Activated CD4-positive, alpha-beta T cell treated with anti-CD3 and anti-CD28 coated beads for 24 hours (primary cell): ENCODE measurements at places on chromosomes 7 and 10.

DNA sequence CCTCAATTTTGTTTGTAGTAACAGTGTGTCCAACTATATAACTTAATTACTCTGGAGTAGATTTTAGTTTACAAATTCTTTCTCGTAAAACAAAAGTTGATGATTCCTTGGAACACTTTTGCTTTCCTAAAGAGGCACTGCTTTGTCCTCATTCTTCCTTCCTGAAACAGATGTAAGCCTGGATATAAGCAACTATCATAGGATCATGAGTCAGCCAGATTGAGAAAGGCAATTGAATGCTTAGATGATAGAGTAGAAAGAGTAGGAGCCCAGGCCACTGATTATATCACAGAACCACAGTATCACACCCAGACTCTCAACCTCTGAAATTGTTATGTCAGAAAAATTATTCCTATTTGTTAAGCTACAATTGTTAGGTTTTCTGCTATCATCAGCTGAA lies 69.9 kb downstream of the TMEM106B start:
- no peak for DNase-seq

DNA sequence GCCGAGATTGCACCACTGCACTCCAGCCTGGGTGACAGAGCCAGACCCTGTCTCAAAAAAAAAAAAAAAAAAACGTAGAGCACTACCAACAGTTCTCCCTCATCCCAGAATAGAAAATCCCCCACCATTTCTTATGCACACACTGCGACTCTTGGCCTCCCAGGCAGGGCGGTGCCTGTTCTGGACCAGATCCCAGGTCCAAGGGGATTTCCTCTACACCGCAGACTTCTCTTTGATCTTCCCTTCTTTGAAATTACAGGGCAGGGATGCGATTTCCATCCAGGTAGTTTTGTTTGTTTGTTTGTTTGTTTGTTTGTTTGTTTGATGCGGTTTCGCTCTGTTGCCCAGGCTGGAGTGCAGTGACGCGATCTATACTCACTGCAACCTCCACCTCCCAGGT lies 91.8 kb downstream of the SEPTIN14 start:
- DNase-seq, result no peak

DNA sequence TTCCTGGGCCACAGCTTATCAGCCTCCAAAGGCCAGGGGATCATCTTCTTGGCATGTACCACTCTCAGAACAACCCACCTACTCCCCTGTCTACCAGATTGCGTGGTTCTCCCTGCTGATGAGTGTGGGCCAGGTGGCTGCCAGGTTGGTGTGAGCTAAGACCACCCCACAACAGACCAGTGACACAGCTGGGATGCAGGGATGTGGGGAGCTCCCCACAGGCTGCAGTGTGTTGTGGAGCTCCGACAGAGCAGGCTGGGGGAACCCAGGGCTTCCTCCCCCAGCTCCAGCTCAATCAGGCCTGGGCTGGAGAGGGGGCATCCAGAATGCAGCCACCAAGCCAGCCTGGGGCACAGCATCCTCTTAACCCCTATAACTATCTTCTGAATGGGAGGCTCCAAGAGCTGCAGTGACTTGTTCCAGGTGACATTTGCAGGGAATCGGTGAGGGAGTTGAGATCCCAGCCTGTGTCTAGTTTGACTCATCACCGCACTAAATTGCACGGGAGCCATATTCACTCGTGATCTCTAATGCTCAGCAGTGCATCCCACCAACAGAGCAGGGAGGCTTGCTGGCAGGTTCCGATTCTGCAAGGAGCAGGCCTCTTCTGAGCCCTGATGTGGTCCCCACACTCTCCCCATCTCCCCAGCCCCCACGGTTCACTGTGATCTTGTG lies 596 bp upstream of the GDF2 start:
- no peak for DNase-seq

GRCh38 chr10:118003126-118003525 lies 43.6 kb downstream of the RAB11FIP2 start:
- DNase-seq, result no peak

GRCh38 chr7:8212638-8213037 lies 49.3 kb downstream of the ICA1 start:
- no peak for DNase-seq

GRCh38 chr7:92557808-92558362 lies 29.3 kb downstream of the RBM48 start:
- no peak for DNase-seq

- no peak for DNase-seq
These were observed 106.4 kb upstream of the ARMC3 start for GRCh38 chr10:22821501-22821900.

- no peak for DNase-seq
These were observed 6.1 kb downstream of the PSTK start for GRCh38 chr10:122986335-122986734.

- DNase-seq, result no peak
These were observed 22.1 kb upstream of the CAPZA2 start for GRCh38 chr7:116840256-116840655.

GRCh38 chr7:30921540-30922401 lies 10.1 kb downstream of the AQP1 start:
- DNase-seq, result no peak

GRCh38 chr10:114520453-114520852 lies 116.2 kb upstream of the AFAP1L2 start:
- no peak for DNase-seq

GRCh38 chr10:114100848-114101741 lies 57.4 kb downstream of the ADRB1 start:
- DNase-seq, result no peak

GRCh38 chr10:30915146-30915545 lies 116.5 kb downstream of the ZNF438 start:
- DNase-seq, result no peak

DNA sequence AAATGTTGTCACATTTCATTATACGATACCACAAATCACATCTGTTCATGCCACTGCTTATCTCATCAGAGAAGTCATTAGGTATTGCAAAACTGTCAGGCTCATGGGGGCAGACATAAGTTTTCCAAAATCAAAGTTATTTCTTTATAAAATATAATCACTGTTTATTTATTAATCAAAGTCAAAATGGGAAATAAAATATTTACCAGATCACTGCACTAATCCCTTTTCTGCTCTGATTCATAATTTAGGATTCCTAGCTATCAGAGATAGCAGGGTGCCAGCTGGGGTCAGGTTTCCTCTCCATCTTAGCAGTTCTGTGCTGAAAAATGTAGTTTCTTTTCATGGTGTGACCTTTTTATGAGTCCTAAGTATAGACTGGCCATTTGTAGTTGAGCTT lies 117.7 kb upstream of the LANCL2 start:
- DNase-seq, result no peak

GRCh38 chr10:6763423-6763822 lies 183.3 kb upstream of the PRKCQ start:
- DNase-seq, result no peak

DNA sequence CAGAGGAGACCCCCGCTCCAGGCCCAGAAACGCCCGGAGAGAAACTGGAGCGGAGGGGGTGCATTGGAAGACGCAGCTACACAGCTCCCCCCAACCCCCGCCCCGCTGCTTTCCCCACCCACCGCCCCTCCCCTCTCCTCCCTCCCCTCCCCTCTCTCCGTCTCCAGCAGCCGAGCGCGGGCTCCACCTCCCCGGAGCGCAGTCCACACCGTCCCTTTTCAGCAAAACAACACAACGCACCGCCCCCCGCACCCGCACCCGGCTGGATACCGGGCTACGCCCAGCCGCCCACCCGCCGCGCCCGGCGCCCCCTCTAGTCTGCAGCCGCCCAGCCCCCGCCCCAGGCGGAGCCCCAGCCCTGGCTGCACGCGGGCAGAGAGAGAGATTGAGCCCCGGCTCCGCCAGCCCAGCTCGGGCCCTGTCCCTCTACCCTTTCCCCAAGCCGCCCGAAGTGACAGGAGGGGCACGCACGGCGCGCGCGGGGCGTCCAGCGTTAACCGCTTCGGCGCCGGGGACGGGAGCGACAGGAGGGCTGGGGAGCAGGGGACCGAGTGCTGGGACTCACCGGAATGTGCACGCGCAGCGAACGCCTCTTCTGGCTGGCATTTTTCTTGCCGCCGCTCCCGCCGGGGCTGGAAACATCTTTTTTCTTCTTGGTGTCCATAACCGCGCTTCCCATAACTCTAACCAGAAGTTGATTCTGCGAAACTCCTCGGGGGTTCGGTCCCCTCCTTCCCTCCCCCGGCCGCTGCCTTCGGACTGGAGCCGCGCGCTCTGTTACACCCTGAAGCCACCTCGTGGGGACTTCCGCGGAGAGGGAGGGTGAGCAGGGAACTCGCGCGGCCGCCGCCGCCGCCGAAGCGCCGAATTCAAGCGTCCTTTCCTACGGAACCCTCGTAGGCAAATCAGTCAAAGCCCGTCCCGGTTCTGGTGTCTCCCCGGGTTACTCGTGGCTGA lies 695 bp downstream of the PRKAG2 start:
- peak; percentile 60 for DNase-seq

- no peak for DNase-seq
These were observed 5.8 kb upstream of the AMZ1 start for GRCh38 chr7:2681929-2682799.

- DNase-seq, result no peak
These were observed 43.3 kb upstream of the VIPR2 start for GRCh38 chr7:159188011-159188410.

- peak; percentile 81 for DNase-seq
These were observed 82.1 kb upstream of the PDGFA start for GRCh38 chr7:601595-602340.
